ENCODE measurements at places on chromosomes 6 and 20. TPM values are rescaled to one million over a fixed set of nuclear protein-coding genes. Genes with fewer than 3 reads are reported as not detected.

C6orf163 gene
- 1.5 TPM for total RNA-seq

OR2B6 gene
- not detected for total RNA-seq

GRCh38 chr20:58472273-58473018 is 42.8 kb downstream of the APCDD1L start:
- DNase-seq: no peak

- no peak for DNase-seq
These were observed 612.4 kb upstream of the IMPG1 start for GRCh38 chr6:76684875-76685274.

GRCh38 chr20:56088375-56088774 is 83.1 kb upstream of the CBLN4 start:
- DNase-seq: no peak

DNA sequence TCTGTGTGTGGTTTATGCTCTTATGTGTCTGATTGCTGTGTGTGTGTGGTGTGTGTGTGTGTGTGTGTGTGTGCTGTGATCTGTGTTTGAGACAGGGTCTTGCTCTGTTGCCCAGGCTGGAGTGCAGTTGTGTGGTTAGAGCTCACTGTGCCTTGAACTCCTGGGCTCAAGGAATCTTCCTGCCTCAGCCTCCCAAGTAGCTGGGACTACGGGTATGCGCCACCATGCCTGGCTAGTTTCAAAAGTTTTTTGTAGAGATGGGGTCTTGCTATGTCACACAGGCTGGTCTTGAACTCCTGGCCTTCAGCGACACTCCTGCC is 3.4 kb upstream of the ZNF512B start:
- peak; percentile 6 for DNase-seq
